ENCODE measurements at places on chromosomes 16 and 17.
A peak's percentile ranks its signal among the peaks of the same experiment; 100 is the strongest.

GRCh38 chr16:66706506-66706880 is 9.9 kb upstream of the CMTM4 start:
- DNase-seq, result peak; percentile 3

DNA sequence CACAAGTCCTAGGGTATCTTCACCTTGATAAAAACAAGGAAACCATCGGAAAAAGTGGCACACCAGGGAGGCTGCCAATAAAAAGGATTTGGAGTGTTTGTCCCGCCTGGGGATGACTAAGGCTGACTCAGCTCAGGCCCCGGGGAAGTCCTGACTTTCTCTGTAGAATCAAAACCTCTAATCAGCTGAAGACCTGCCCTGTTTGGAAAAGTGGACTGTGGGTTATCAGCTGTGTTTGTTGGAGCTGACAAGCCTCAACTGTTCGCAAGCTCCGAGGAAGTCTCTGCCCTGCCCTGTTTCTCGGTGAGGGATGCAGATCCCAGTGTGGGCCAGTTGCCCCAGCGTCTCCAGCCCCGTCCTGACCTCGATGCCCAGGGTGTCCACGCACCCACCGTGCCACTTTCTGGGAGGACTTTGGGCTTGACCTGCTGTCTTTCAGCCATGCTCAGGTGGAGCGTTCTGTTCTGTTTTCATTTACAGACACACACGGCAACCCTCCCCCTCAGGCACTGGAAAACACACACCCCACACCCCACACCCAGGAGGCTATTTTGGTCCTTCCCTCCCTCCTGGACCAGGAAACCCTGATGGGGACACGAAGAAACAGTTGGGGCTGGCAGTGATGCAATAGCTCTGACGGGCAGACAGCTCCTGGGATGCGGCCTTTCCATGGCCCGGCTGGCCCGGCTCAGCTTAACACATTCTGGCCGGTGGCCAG is 27.6 kb upstream of the PITPNA start:
- DNase-seq, result no peak

DNA sequence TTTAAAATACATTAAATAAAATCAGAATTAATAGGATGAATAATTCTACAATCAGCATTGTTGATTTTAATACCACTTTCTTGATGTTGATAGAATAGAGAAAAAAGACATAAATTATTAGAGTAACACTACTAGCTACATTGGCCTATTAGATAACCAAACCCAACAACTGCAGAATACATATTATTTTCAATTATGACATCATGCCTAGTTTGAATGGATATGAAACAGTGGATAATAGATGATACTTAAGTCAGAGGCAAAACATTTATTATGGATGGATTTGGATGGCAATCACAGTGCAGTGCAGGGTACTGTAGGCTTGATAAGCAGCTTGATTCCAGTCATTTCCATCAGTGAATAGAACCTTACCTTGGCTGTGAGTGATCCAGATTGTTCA is 293.1 kb downstream of the BCAS3 start:
- DNase-seq, result peak; percentile 11

- no peak for DNase-seq
Measured at GRCh38 chr16:27240948-27241531, 27.5 kb downstream of the NSMCE1 start.

- DNase-seq, result no peak
Measured at GRCh38 chr16:23788685-23789084, 33.9 kb downstream of the CHP2 start.

GRCh38 chr16:27646806-27647205 is 96.9 kb downstream of the KATNIP start:
- no peak for DNase-seq

- no peak for DNase-seq
Measured at GRCh38 chr16:22813223-22813947, 577 bp upstream of the HS3ST2 start.

- DNase-seq, result peak; percentile 46
Measured at GRCh38 chr17:39261286-39261685, 35.5 kb upstream of the STAC2 start.

DNA sequence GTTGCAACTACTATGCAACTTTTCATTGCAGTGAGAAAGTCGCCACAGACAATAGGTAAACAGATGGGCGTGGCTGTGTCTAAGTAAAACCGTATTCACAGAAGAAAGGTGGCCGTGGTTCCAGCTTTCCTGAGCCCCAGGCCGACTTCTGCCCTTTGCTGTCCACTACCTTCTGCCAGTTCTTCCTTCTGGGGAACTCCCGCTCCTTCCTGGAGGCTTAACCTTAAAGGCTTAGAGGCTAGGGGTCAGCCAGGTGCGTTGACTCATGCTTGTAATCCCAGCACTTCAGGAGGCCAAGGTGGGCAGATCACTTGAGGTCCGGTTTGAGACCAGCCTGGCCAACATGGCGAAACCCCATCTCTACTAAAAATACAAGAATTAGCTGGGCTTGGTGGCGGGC is 2.1 kb upstream of the SEPTIN12 start:
- no peak for DNase-seq

GRCh38 chr16:31202414-31203375 is at the start of gene PYCARD:
Gene PYCARD, minus strand, starts transcription at chr16:31202760. Its CDS starts 70 bp downstream, at chr16:31202690.
- peak; percentile 63 for DNase-seq

DNA sequence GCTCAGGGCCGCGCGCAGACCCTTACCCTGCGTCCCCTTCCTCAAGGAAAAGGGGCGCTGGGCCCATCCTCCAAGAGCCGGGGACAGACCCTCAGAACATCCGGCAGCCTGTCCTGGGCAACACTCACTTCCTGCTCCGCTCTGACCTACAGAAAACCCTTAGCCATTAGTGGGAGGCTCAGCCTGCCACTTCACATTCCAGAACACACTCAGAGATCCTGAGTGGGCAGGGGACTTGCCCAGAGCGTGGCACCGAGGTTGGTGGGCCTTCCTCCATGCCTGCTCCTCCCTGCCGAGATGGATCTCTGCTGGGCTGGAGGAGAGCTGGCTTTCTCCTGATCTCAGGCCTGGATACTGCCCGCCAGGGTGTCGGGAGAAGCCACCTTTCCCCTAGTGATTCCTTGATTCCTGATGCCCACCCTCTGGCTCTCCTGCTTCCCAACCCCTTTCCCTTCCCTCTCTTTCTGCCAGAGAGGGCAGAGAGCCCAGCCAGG is 1.5 kb downstream of the SCARF1 start:
- no peak for DNase-seq

DNA sequence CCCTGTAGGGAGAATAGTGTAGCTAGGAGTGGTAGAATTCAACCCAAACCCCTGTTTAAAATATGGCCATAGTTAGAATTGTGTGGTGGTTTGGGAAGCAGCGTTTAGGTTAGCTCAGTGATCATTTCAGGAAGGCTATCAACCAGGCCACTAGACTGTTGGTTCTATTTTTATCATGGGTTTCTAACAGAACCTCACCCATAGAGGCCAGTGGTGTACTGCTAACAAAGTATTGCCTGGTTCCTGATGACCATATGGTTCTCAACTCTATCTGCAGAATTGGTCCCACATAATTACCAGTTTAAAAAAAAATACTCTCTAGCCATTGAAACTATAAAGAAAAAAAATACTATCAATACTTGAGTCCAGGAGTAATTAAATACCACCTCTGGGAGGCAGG is 70.5 kb upstream of the RASL10B start:
- peak; percentile 42 for DNase-seq

GRCh38 chr16:12057266-12057665 is 80.7 kb downstream of the SNX29 start:
- DNase-seq, result no peak

DNA sequence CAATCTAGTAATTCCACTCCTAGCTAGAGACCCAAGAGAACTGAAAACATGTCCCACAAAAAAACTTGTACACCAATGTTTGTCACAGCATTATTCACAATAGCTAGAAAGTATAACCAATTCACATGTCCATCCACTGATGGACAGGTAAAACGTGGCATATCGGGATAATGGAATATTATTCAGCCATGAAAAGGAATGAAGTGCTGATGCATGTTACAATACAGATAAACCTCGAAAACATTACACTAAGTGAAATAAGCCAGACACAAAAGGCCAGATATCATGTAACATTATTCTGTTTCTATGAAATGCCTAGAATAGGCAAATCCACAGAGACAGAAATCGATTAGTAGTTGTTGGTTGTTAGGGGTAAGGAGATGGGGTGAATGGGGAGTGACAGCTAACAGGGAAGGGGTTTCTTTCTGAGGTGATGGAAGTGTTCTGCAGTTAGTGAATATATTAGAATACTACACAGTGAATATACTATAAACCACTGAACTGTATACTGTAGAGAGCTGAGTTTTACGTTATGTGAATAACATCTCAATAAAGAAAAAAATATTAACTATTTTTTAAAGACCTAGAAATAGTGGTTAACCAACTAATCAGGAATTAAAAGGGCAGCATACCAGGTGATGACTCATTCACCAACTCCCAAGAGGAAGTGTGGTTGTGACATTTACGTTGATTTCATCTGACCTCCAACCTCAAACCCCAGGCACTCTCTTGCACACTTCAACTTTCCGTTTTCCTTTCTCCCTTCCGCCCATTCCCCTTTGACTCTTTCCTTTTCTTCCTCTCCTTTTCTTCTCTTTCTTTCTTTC is 48.6 kb downstream of the GAS7 start:
- DNase-seq, result no peak

DNA sequence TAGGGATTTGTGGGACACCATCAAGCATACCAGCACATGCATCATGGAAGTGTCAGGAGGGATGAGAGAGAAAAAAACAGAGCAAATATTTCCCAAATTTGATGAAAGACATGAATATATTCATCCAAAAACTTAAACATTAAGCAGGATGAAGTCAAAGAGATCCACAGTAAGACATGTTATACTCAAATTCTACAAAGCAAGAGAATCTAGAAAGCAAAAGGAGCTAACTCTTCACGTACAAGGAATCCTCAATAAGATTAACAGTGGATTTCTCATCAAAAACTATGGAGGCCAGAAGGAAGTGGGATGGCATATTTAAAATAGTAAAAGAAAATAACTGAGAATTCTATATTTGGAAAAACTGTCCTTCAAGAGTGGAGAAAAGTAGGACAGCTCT is 374.8 kb downstream of the ZFHX3 start:
- DNase-seq, result peak; percentile 2

GRCh38 chr16:82888591-82889001 is 261.8 kb downstream of the CDH13 start:
- DNase-seq, result peak; percentile 84

DNA sequence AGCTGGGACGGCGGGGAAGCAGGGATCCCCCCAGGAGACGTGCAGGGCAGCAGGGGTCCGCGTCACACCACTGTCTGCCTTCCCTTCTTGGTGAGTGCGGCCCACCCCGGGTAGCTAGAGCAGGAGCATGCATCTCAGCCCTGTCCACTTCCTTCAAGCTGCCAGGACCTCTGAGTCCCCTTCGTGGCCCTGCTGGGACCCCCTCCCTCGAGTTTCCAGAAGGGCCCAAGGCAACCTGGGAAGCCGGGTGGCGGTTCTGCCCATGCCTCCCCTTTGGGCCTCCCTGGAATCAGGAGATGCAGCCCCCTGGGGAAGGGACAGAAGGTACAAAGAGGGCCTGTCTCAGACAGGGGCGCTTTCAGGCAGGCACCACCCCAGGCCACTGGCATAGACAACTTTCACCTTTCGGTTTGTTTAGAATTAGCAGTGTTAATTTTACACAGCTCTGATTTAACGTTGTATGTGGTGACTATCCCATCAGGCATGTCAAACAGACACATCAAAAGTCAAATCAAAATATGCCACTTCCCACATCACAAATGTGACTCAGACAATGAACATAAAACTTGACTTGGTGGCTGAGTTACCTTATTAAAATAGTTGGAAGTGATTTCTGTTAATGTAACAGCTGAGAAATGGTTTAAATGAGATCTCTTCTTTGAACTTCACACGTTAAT is 94.5 kb upstream of the METRNL start:
- no peak for DNase-seq

- no peak for DNase-seq
Measured at GRCh38 chr17:39604911-39605491, 2.7 kb downstream of the NEUROD2 start.

GRCh38 chr16:14088155-14088753 is 17.1 kb downstream of the MRTFB start:
- DNase-seq, result no peak

DNA sequence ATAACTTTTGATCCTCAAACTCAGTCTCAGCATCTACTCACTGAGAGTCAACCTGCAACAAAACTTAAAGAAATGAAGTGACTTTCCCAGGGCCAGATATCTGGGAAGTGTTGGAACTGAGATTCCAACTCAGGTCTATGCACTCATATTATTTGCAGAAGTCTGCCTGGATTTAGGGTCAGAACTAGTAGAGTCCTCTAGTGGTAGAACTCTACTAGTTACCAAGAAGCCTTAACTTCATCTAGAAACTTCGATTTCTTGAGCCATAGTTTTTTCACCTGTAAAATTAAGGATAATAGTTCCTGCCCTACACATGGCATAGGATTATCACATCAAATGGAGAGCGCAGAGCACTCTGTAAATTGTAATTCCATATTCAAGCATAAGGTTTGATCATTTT is 23.4 kb upstream of the KRT24 start:
- peak; percentile 2 for DNase-seq

- DNase-seq, result peak; percentile 100
Measured at GRCh38 chr17:44872131-44872768, 24.6 kb downstream of the HIGD1B start.

GRCh38 chr17:76275382-76276068 is 10.4 kb downstream of the UBALD2 start:
- DNase-seq, result no peak

DNA sequence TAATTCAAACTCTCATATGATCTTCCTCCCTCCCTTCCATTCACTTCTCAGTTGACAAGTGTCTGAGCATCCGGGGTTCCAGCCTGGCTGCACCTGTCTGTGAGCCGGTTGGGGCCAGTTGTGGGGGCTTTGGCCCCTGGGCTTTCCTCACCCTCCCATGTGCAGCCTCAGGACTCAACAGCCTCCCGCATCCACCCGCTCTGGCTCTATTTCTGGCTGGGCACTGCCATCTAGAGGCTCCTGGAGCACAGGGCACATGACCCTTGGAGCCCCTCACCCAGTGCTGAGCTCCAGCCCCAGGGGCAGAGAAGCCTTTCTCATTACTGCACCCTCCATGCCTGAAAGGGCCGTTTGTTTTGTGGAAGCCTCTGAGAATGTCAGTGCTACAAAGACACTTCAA is 43.3 kb downstream of the HAPSTR1 start:
- peak; percentile 72 for DNase-seq

GRCh38 chr16:65574326-65574966 is 452.6 kb upstream of the CDH11 start:
- no peak for DNase-seq

DNA sequence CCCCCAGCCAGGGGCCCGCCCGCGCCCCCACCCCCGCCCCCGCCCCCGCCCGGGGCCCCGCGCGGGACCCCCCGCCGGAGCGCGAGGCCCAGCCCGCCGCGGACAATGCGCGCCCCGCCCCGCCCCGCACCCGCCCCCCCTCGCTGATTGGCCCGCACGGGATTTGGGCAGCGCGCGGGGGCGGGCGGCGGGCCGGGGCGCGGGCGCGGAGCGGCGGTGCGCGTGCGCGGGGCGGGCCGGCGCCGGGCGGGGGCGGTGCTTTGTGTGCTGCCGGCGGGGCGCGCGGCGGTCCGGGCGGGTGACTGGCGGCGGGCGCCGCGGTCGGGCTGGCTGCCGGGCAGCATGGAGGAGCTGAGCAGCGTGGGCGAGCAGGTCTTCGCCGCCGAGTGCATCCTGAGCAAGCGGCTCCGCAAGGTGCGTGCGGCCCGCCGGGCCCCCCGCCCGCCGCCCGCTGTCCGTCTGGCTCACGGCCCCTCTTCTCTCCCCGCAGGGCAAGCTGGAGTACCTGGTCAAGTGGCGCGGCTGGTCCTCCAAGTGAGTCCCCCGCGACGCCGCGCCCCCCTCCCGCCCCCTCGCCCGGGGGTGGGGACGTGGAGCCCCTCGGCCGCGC is at the start of gene CBX2:
TSS of gene CBX2 (plus strand) at position 255 of the 610 bp plus-strand sequence. CDS start at position 343, 88 bp downstream.
- DNase-seq, result peak; percentile 92

GRCh38 chr16:72164691-72165090 is 7.3 kb downstream of the PMFBP1 start:
- peak; percentile 65 for DNase-seq
